ENCODE measurements at places on chromosomes 16 and 17. TPM values are rescaled to one million over a fixed set of nuclear protein-coding genes. Genes with fewer than 3 reads are reported as not detected.

DPEP2 gene
- not detected for total RNA-seq

CTRB1 gene
- total RNA-seq = not detected

ELMO3 gene
- 16.2 TPM for total RNA-seq

DNA sequence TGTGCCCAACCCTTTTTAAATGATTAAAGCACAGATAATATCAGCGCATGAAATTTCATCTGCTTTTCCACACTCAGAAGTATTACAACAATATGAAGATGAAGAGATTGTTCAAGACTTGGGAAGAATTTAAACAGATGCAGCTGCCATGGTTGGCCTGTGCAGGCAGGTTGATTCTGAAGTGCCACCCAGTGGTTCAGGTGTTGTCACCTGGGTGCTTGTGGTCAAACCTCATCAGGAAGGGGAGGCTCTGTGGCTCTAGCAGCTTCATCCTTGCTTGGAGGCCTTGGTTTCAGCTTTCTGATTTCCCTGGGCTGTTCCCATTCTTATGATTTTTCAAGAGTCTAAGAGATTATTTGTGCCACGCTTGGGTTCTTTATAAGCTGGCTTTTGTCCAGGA is 22.2 kb upstream of the CLEC18C start:
- H3K36me3 ChIP-seq = peaks cover 45% of the 10 kb centered on the region
- no peaks in the 10 kb centered on the region for H3K4me1 ChIP-seq

GNG13 gene
- total RNA-seq = not detected

DNA sequence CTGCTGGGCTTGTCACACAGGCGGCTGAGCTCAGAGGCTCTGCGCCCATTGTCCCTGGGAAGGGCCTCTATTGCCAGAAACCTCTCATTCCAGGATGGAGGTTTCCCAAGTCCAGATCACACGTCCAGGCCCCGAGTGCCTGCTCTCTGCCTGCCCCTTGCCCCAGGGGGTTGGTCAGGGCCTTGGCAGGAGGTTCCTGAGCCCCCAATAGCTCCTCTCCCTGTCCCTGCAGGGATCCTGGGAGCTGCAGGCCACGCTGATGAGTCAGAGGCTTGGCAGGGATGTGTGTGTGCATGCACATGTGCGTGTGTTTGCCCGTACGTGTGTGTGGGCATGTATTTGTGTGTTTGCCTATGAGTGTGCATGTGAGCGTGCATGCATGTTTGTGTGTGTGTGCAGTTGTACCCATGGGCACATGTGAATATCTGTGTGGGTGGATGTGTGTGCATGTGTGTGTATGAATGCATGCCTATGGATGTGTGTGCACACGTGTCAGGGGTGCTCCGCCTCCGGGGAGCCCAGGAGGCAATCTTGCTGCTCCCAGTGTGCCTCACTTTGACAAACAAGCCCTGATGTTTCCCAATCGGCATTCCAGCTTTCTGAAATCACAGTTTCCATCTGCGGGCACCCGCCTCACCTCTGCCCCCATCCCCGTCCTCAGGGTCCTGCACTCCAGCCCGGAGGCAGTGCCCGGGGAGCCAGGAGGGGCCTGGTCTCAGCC is 98.4 kb upstream of the GSE1 start:
- peak; percentile 61 for DNase-seq
- H3K4me1 ChIP-seq = no peaks in the 10 kb centered on the region
- H3K4me3 ChIP-seq = no peak overlapping the region
- H3K27me3 ChIP-seq = no peaks in the 10 kb centered on the region
- H3K27ac ChIP-seq = no peak overlapping the region
- H3K36me3 ChIP-seq = no peaks in the 10 kb centered on the region

GRCh38 chr17:10439816-10440215 is 18.1 kb upstream of the MYH8 start:
- H3K27ac ChIP-seq = no peak overlapping the region
- no peak overlapping the region for H3K4me3 ChIP-seq
- DNase-seq = no peak

DNA sequence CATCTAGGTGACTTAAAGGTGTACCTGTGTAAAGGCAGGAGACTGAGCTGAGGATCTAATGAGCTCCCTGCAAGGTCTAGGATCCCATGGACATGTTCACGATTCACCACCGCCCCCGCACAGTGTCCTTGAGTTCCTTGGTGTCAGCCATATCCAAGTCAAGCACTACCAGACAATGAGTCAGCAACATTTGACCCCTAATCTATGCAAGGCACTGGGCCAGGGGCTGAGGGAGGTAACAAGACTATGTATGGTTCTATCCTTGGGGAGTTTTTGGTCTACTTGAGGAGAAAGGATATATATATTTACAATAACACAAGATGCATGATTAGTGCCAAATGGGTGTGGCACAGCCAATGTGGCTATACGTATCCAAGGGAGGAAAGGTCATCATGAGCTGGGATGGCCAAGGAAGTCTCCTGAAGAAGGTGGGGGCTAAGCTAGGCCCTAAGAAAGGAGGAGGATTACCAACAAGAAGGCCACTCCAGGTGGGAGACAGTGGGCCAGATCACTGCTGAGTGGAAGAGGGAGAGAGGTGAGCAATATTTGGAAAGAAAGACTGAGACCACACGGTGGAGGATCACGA is 35.0 kb downstream of the ITGB3 start:
- peaks cover 5% of the 10 kb centered on the region for H3K4me1 ChIP-seq
- H3K27ac ChIP-seq = no peak overlapping the region

- H3K27me3 ChIP-seq = peaks cover 2% of the 10 kb centered on the region
- H3K4me3 ChIP-seq = no peak overlapping the region
- peaks cover 13% of the 10 kb centered on the region for H3K4me1 ChIP-seq
Observed at GRCh38 chr17:43652124-43652480, 9.6 kb downstream of the MEOX1 start.

KRT12 gene
- not detected for total RNA-seq

- peak within 1 kb of the TSS; percentile 92 for H3K4me3 ChIP-seq
- H3K36me3 ChIP-seq = peaks cover 7% of the 10 kb centered on the region
- H3K4me1 ChIP-seq = peaks cover 7% of the 10 kb centered on the region
- DNase-seq = peak; percentile 87
Observed at GRCh38 chr16:30948667-30949649, at the start of gene ORAI3. Gene ORAI3, plus strand, starts transcription at chr16:30949068. Its CDS starts 222 bp downstream, at chr16:30949290.

ABCA9 gene
- total RNA-seq = not detected

DNA sequence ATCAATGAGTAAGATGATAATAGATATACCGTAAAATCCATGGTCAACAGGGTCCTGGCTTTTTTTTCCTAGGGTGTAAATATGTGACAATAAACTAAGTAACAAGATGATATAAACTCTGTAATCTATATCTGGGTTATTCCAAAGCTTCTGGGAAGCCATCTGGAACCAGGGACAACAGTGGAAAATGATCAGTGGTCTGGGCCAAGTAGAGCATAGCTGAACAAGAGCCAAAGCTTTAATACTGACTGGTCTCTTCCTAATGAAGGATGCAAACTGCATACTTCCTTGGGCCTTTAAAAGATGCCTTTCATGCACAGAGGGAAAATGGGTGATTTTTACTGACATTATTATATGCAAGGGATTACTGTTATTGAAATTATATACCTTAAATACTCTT is 8.9 kb downstream of the CA10 start:
- DNase-seq = no peak
- H3K4me3 ChIP-seq = no peak overlapping the region
- H3K27me3 ChIP-seq = no peaks in the 10 kb centered on the region

- peaks cover 26% of the 10 kb centered on the region for H3K4me1 ChIP-seq
- no peak for DNase-seq
Observed at GRCh38 chr17:21113049-21113690, 13.6 kb upstream of the DHRS7B start.

DNA sequence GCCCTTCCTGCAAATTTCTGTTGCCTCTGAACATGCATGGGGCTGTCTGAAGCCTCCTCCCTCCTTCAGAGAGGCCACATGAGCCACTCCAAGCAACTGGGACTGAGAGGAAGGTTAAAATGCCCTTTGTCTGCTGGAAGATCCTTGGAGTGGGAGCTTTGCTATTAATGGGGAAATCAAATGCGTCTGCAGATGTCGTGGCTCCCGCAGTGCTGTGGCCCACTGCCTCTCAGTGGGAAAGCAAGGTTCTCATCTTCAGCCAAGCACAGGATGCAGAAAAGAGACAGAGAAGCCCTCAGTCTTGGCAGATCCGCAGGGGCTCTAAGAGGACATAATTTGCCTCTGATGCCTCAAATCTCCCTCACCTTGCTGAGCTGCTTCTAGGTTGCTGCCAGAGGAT is 34.8 kb downstream of the PEMT start:
- H3K4me3 ChIP-seq = no peak overlapping the region
- DNase-seq = no peak
- H3K4me1 ChIP-seq = no peaks in the 10 kb centered on the region
- H3K27ac ChIP-seq = no peak overlapping the region
- no peaks in the 10 kb centered on the region for H3K27me3 ChIP-seq

DNA sequence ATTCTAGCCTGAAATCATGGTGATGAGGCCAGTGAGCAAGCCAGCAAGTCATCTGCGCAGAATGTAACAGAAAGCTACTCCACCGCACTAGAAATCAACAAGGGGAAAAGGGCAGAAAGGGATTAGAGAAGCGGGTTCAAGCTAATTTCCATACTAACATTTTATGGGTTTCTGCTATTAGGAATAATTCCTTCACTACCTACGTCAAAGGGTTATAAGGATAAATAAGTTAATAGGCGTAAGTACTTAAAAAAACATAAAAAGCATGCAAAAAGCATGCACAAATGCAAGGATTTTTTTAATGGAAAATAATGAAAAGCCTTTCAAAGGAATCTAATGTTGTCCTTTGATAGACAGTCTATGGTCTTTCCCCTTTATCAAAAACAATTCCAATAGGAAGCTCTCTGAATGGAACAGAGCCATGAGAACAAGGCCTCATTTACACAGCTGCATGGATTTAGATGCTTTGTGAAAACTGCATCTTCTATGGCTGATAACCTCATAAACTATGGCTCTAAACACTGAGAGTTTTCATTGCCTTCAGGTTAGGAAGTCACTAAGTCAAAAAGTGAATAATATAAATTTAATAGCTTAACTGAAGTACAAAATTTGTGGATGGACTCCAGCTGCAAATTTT is 5.6 kb downstream of the EMC8 start:
- no peaks in the 10 kb centered on the region for H3K27me3 ChIP-seq
- H3K27ac ChIP-seq = no peak overlapping the region
- no peak for DNase-seq

DNA sequence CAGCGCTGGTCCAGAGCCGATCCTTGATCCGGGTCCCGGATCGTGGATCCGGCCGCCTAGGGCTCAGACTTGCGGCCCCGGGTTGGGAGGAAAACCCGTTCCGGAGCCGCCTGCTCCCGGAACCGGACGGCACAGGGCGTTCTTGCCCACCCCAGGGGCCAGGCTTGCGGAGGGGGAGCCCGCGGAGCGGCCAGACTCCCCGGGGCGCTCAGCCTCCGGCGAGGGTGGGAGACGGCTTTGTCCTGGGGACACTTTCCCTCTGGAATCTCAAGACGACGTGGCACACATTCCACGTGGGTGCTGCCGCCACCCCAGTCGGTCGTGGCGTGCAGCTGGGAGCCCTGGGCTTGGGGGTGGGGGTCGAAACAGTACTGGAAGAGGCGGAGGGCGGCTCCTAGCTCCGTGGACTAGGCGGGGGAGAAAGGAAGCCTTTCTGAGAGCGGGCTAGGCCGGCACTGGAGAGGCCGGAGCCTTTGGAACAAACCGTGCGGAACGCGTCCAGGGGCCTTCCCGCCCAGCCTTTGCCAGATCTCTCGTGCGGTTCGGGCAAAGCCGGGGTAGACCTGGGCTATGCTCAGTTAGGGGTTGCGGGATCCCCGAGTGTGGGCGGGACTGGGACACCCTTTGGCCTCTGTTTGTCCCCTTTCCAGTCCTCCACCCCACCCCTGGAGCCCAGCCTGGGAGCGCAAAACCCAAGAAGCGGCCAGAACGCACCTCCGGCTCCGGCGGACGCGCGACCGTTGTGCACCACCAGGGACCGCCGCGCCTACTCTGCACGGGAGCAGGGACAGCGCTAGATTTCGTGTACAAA is 26.5 kb downstream of the SREBF1 start:
- H3K36me3 ChIP-seq = no peaks in the 10 kb centered on the region
- peak; percentile 91 for DNase-seq
- peaks cover 29% of the 10 kb centered on the region for H3K27me3 ChIP-seq
- peak overlapping the region; percentile 82 for H3K4me3 ChIP-seq
- no peak overlapping the region for H3K27ac ChIP-seq

DNA sequence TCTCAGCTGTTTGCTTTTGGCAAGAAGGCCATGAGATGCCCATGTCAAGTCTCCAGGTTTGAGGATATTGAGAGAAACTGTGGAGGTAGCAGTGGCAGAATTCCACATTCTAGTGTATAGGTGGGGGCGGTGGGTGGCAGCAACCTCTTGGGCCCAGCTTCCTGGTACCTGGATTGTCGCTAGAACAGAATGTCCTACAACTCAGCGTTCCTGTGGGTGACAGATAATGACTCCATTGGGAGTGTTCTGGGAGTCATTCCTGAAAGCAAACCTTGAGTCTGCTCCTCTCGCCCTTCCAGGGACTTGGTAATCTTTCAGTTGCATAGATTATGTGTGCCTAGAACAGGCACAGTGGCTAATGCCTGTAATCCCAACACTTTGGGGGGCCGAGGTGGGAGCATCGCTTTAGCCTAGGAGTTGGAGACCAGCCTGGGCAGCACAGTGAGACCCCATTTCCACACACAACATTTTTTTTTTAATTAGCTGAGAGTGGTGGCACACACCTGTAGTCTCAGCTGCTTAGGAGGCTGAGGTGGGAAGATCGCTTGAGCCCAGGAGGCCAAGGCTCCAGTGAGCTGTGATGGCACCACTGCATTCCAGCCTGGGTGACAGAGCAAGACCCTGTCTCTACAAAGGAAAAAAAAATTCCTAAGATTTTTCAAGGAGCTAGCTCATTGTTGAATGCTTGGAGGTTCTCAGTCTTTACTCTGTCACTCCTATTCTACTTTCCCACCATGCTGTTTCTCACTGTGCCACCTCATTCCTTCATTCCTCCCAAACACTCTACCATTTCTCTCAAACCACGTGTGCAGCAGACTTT is 37.9 kb upstream of the METTL16 start:
- H3K27me3 ChIP-seq = no peaks in the 10 kb centered on the region
- no peak overlapping the region for H3K27ac ChIP-seq
- no peak overlapping the region for H3K4me3 ChIP-seq
- no peaks in the 10 kb centered on the region for H3K36me3 ChIP-seq
- peak; percentile 35 for DNase-seq

- peaks cover 10% of the 10 kb centered on the region for H3K36me3 ChIP-seq
- no peak overlapping the region for H3K27ac ChIP-seq
- no peaks in the 10 kb centered on the region for H3K27me3 ChIP-seq
- peaks cover 3% of the 10 kb centered on the region for H3K4me1 ChIP-seq
- no peak overlapping the region for H3K4me3 ChIP-seq
- DNase-seq = no peak
Observed at GRCh38 chr16:10388988-10389387, 3.1 kb downstream of the ATF7IP2 start.

DNA sequence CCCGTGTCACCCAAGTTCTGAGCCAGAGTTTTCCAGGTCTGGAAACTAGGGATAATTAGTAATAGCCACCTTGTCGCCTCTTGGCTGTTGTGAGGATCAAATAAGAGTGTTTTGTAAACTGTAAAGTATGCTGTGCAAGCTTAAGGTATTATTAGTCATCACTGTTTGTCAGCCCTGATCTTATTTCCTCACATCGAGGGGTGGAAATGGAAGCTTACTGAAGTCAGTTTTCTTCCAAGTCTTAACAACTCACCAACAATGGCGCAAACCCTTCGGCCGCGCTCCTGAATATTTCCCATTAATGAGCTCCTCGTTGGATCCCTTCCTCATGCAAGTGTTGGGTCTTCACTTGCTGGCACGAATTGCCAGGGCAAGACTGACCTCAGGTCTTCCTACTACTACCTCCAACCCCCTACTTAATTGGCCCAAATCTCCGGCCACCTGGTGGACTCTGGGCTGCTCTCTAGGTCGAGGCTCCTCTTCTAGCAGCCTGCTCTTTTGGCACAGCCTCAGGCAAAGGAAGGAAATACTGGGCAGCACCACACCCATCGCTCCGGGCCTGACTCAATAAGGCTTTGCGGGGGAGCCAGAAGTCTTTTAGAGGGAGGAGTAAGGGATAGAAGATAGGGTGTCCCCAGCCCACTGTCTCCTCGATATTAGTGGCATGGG is 885 bp upstream of the SLC35B1 start:
- peak; percentile 61 for DNase-seq
- peaks cover 12% of the 10 kb centered on the region for H3K36me3 ChIP-seq
- no peak overlapping the region for H3K4me3 ChIP-seq

Measured in GM23338 (cell line).